ENCODE measurements at places on chromosomes 2 and 18.

DNA sequence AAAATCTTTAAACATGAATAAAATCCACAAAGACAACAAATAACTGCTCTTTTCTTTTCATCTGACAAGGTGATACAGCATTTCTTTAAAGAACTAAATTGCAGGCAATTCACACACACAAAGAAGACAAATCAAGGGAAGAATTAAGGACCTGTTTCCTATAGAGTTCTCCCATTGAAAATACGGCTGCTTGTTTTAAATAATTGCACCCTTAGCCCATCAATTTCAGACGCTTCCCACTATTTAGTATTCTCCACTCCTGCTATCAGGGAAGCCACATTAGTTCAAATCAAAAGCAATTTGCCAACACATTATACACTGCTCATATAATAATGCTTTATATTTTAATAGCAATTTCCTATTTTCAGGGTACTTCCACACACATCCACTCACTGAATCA, 11.3 kb downstream of the CMPK2 start:
- no peak for DNase-seq

DNA sequence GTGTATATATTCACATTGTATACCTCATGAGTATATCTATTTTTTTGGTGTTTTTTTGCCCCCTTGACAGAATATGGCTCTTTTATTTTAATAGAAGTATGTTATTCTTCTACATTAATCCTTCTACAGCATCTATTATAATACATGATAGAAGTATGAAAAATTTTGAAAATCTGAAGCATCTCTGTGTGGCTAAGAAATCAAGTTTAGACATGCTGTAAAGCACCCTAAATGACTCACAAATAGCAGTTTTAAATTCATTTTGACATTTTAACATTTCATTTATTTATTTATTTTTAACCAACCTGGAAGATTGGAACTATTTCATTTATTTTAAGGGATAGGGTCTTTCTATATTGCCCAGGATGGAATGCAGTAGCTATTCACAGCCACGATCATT, 33.8 kb upstream of the ROCK1 start:
- DNase-seq: no peak

GRCh38 chr2:73836141-73836943, 7.6 kb downstream of the STAMBP start:
- DNase-seq: no peak

GRCh38 chr2:43074592-43075053, 151.8 kb downstream of the ZFP36L2 start:
- no peak for DNase-seq

DNA sequence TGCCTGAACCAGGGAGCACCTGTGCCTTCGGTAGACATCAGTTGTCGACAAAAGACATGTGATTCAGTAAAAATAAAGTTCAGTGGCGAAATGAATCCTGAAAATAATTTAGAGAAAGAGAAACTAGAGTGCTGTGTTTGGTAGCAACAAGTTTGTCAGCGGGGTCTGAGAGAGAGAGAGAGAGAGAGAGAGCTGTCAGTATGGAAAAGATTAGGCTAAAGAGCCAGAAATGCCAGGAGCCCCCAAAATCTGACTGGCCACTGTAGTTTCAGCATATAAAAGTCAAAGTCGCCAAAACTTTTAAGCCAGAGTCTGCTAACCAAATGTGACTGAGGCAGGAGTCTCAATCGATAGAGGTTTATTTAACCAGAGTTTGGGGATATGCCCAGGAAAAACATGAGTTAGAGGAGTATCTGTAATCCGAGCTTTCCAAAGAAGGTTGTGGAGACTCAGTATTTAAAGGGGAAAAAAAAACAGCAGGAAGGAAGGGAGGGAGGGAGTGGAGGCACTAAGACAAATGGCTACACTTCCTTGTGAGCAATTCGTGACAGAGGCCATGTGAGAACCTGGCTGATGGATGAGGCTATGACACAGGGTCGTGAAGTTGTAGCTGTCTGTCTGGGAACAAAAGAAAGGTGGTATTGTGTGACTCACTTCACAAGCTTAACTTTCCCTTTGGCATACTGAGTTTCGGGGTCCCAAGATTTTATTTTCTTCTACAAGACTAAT, 20.5 kb upstream of the GNAL start:
- DNase-seq: no peak

DNA sequence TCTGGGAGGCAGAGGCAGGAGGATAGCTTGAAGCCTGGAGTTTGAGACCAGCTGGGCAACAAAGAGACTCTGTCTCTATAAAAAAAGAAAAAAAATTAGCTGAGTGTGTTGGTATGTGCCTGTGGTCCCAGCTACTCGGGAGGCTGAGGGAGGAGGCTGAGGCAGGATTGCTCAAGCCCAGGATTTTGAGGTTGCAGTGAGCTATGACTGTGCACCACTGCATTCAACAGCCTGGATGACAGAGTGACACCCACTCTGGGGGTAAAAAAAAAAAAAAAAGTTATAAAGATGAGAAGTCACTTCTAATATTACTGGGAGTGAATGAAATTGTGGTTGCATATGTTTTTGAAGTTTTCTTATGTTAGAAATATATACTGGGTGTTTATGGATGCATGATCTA, 71.6 kb downstream of the C2orf74 start:
- no peak for DNase-seq

DNA sequence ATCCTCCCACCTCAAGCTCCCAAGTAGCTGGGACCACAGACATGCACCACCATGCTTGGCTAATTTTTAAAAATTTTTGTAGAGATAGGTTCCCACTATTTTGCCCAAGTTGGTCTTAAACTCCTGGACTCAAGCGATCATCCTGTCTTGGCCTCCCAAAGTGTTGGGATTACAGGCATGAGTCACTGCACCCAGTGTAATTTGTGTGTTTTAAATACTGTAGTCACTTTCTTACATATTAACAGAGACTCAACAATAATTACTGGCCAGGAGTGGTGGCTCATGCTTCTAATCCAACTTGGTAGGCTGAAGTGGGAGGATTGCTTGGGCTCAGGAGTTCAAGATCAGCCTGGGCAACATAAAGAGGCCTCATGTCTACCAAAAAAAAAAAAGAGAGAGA, 293.0 kb downstream of the RDH14 start:
- DNase-seq: no peak

All from brain pericyte (primary cell).